ENCODE measurements at places on chromosomes 6 and 20.
A peak's percentile ranks its signal among the peaks of the same experiment; 100 is the strongest.

DNA sequence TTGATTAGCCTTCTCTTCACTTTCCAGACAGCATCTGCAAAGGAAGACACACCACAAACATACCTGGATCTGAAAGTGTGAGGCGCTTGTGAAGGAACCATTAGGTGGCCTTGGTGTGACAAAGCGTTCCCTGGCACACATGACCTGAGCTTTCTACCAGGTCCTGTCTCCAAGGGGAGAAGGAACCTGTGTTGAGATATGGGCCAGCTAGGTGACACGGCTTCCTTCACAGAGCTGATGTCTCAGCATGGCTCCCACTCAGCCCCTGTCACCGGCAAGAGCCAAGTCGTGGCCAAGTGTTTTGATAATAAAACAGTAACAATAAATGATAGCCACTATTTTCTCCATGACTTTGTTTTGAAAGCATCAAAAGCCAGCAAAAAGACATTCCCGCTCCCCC, 20.3 kb upstream of the TAGAP start:
- no peak for DNase-seq

GRCh38 chr20:59775687-59776055, 157.8 kb downstream of the SYCP2 start:
- no peak for DNase-seq

DNA sequence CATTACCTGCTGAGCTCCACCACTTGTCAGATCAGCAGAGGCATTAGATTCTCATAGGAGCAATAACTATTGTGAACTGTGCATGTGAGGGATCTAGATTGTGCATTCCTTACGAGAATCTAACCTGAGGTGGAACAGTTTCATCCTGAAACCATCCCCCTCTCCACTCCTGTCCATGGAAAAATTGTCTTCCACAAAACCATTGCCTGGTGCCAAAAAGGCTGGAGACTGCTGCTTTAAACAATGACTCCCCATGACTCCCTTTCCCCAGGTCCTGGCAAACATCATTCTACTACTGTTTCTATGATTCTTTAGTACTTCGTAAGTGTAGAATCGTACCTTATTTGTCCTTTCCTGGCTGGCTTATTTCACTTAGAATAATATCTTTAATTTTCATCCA, 9.7 kb upstream of the DYNLRB1 start:
- DNase-seq: no peak

- no peak for DNase-seq
Observed at GRCh38 chr6:28772480-28773381, 151.1 kb downstream of the TRIM27 start.

DNA sequence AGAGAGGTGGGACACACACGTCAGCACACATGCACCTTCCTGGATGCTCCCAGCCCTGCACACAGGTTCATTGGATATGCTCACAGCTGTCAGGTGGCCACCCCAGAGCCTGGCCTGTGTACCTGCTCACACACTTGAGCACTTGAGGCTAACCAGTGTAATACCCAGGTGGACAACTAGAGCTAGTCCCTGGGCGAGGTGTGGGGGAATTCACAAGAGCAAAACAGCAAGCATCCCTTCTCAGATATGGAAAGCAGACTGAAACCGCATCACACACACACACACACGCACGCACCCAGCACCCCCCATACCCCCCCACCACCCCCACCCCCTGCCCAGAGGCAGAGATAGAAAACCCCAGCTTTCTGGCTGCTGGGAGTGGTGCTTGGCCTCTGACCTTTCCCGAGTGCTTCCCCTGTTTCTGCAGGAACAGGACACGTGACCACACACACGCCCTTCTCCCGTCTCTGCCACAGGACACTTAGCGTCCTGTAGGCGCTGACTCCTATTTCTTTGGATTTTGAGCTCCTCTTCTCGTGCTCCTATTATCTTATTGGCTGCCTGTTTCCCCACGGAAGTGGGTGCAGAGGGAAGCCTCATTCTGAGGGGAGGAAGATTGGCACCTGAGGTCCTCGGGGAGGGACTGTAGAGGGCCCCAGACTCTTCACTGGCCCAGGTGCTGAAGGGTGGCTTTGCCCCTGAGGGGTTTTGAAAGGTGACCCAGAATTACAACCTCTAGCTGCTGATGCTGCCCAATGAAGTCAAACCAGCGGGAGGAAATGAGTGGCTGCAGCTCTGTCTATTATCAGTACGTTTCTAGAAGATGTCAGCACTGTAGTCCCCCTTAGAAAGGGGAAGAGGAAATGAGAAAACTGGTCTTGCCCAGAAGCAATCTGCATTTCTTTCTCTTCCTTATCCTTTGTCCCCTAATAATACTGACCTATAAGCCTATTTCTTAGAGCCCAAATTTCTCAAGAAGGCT, 65.8 kb downstream of the SYTL3 start:
- no peak for DNase-seq

- DNase-seq: no peak
Observed at GRCh38 chr20:16955462-16955861, 207.3 kb downstream of the OTOR start.

GRCh38 chr6:31813465-31813849, 1.6 kb downstream of the HSPA1L start:
- no peak for DNase-seq

GRCh38 chr6:152261179-152261578, 376.0 kb downstream of the SYNE1 start:
- no peak for DNase-seq

- peak; percentile 35 for DNase-seq
Observed at GRCh38 chr20:40741507-40742106, 52.6 kb upstream of the MAFB start.

DNA sequence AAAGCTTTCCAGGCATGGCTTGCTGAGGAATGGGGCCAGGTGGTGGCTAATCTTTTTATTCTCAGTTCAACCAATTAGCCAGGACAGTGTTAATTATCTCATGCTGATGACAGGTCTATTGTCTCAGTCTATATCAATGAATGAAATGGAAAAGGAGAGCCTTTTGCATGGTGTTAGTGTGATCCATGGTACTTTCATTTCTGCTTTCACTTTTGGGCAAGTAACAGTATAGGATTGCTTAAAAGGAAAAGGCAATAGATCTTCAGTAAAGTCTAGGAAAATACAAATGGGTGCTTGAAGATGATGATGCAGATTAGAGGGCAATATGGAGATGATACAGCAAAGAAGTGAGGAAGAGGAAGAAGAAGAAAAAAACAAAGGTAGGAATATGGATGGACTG, 430.3 kb downstream of the TFAP2A start:
- no peak for DNase-seq

DNA sequence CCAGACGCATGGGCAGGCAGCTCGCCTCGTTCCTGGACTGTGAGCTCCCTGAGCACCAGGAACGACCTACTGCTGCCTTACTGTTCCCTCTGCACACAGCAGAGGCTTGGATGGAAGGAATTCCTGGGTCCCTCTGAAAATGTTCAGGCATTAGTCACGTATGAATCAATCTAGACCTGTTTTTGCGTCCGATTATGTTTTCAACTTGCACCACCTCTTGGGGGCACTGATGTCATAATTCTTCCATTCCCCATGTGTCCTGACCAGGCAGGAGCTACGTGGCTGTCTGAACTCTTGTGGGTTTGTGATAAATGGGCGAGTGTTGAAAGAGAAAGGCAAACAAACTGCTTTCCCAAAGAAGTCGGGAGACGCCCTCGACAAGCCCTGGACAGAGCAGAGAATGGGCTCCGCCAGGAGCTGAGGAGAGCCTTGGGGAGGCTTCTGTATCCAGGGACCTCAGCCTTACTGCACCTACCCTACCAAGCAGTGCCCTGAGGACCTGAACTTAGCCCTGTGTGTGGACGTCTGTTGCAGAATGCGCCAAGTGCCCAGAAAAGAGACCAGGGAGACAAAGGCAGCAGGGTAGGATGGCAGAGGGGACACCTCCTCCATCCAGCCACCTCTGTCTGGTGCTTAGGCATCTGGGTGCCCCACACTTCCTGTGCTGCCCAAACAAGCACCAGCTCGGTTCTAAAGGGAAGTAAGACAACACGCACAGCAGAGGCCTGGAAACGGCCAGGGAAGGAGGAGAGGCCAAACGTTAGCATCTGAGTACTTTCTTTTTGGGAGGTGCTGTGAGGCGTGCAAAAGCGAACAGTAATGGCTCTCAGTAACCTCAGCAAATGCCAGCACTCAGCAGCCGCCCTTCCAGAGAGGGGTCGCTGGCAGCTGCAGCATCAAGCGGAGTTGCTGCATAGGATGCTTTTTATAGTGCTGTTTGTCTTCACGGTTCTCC, 124.2 kb downstream of the LY86 start:
- no peak for DNase-seq

- no peak for DNase-seq
Observed at GRCh38 chr20:7226156-7226555, 458.7 kb downstream of the BMP2 start.

GRCh38 chr20:37243937-37244571, 17.6 kb downstream of the GHRH start:
- DNase-seq: no peak

DNA sequence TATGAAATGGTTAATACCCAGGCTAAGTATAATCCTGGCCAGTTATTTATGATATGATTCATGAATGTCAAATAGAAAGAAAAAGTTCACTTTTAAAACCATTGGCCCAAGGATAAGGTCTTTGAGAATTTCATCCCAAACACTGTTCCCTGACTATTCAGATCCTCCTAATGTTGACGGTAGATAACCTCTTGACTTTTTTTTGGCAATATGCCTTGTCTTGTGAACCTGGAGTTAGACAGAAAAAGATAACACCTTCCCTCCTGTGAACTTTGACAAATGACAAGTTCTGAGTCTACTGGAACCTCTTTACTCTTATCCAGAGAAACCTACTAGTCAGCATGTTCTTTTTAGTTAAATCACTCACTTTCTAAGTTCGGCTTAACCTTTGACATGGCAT, 166.8 kb upstream of the PREP start:
- DNase-seq: no peak

- no peak for DNase-seq
Observed at GRCh38 chr6:121868206-121868605, 432.8 kb downstream of the GJA1 start.
